Stimulated activated CD4-positive, alpha-beta T cell treated with anti-CD3 and anti-CD28 coated beads, TNF-alpha, amount 100 ng/mL, for 1 hour (primary cell): ENCODE measurements at places on chromosomes 3 and 15.

GRCh38 chr15:93121107-93121506 lies 32.1 kb upstream of the RGMA start:
- DNase-seq = no peak

GRCh38 chr3:58965865-58966264 lies 84.0 kb downstream of the CFAP20DC start:
- no peak for DNase-seq

DNA sequence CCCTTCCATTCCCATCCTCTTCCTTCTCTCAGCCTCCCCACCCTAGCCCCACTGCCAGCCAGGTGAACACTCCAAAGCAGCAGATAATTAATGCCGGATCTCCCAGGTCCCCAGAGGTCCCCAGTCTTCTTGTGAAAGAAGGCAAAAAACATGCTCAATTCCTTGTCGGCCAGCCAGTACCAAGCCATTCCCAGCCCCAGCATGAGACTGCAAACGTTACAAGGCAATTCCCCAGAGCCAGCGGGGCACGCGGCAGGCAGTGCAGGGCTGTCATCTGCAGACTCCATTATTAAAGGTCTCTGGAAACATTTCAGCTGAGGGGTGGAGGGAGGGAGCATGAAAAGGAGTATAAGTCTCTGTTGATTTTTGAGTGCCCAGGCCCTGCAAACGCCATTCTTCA lies 117.8 kb downstream of the XXYLT1 start:
- DNase-seq = no peak

GRCh38 chr15:93610944-93611343 lies 521.9 kb upstream of the RGMA start:
- DNase-seq = no peak

- no peak for DNase-seq
Measured at GRCh38 chr15:45666119-45666875, 31.5 kb downstream of the SQOR start.

GRCh38 chr3:109211941-109212340 lies 75.4 kb downstream of the C3orf85 start:
- no peak for DNase-seq

- DNase-seq = no peak
Measured at GRCh38 chr3:58009749-58010535, 1.7 kb downstream of the FLNB start.

DNA sequence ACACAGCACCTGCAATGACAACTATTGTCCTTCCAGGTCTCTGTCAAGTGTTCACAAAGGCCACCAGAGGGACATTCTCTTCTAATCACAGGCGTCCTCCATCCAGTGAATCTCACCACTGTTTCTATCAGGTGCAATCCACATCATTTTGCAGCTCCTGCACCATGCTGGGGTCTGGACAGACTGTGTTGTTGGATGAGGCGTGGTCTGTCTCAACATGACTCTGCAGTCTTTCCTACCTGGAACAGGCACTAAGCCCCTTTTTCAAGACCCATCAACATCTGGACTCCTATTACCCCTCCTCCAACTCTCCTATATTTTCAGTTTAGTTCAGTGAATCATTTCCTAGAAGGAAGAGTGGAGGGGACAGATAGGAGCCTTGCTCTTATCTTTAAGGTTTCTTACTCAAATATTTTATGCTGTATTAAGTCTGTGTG lies 31.5 kb upstream of the VEPH1 start:
- DNase-seq = no peak
